Inflammatory macrophage (primary cell): ENCODE measurements at places on chromosomes 6 and 20.

DNA sequence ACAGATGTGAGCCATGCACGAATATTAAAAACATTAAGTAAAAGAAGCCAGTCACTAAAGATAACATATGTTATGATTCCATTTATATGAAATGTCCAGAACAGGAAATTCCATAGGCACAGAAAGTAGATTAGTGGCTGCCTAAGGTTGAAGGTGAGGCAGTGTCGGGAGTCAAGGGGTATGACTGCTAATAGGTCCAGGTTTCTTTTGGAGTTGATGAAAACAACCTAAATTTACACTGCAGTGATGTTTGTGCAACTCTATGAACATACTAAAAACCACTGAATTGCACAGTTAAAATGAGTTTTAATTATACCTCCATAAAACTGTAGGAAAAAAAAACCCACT lies 14.4 kb downstream of the SRPK1 start:
- no peak for DNase-seq

DNA sequence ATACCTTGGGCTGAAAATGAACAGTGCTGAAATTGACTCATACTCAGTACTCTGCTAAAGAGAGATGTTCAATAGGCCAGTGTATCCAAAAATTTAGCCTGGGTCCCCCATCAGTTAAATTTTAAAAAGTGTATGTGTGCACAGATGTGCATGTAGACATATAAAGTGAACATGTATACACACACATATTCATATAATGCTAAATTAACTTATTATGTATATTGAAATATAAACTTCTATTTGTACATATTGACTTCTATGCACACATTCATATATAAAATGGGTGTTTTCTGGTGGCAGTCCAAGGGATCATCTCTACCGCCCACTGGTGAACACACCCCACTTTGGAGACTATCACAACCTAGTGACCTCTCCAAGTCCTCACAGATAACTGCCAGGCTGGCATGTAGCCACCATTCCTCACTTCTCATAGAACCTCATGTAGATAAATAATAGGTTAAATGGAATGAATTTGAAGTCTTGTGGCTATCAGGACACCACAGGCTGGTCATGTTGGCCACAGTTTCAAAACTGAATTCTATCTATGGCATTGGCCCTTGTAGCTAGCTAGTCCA lies 8.8 kb downstream of the SLC22A16 start:
- DNase-seq = no peak

GRCh38 chr6:36469148-36469661 lies 26.4 kb downstream of the KCTD20 start:
- DNase-seq = no peak

DNA sequence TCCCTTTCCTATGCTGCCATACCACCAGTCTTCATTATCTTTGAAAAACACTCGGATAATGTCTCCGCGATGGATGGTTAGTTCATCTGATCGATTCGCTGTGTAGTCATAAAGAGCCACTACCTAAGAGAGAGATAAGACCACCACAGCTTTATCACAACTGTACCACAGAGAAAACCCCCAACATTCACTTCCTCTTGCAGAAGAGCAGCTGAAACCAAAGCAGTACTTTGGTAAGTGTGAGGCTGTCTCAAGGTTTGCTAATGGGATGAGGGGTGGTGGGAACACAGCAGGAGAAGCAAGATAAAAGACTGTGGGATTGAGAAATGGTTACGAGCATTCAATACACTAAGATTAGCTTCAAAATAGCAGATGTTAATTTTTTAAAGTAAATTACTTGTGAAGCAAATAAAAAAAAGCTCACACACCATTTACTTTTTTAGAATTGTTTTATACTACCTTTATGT lies 142.1 kb downstream of the MYB start:
- no peak for DNase-seq

DNA sequence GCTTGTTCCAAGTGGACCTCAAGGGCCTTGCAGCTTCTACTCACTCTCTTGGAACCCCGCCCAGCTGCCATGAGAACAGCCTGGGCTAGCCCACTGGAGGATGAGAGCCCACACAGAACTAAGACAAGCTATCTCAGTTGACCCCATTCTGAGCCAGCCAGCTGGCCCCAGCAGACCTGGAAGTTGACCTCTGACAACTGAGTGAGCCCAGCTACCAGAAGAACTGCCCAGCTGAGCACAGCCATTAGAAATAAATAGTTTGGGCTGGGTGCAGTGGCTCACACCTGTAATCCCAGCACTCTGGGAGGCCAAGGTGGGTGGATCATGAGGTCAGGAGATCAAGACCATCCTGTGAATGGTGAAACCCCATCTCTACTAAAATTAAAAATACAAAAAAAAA lies 37.1 kb downstream of the SNX5 start:
- DNase-seq = no peak

DNA sequence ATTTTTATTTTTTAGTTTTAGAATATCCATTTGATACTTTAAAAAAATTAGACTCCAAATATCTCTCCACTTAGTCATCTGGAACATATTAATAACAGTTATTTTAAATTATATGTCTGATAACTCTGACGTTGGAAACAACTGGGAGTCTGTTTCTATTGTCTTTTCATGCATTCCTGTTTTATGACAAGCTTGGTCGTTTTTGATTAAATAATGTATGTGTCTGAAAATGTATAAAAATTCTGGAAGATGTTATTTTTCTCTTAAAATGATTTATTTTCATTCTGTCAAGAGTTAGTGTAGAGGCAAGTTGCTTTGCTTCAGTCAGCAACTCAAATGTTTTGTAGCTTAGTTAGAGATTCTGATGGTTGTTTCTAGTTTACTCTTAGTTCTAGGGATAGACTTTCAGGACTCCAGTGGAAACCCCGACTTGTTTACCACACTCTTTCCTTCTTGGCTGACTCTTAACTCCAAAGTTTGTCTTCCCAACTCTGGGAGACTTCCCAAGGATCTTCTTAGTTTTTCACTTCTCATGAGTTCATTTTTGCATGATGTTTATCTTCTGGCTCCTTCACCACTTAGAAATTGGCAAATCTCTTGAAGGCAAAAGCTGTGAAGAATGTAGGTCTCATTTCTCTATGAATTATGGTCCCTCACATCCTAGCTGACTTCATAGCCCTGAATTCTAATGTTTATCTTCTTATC lies 190.9 kb downstream of the LAMA2 start:
- DNase-seq = no peak
